ENCODE measurements at places on chromosomes 1 and 21. TPM values are rescaled to one million over a fixed set of nuclear protein-coding genes. Genes with fewer than 3 reads are reported as not detected.

The CD1D gene
- total RNA-seq: 1.3 TPM

The CCDC17 gene
- 1.0 TPM for total RNA-seq

The NTMT2 gene
- total RNA-seq: not detected

The SHE gene
- 12.5 TPM for total RNA-seq

The OR2T29 gene
- total RNA-seq: not detected

The MTR gene
- 29.7 TPM for total RNA-seq

DNA sequence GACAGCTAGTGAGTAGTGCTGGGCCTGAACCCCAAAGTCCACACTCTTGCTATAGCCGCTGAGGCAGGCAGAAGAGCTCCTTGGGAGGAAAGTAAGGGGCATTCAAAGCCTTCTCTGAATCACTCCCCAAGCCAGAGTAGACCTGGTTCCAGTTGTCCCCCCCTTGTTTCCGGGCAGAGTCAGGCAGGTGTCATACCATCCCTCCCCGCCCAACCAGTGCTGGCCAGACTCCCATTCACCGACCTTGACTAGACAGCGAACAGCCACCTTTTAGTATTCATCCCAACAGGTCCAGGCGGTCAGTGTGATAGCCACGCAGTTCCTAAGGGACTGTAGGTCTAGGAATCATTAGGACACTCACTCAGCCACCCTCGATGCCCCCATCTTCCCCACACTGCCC lies 11.8 kb downstream of the CHRNB2 start:
- no peaks in the 10 kb centered on the region for H3K27me3 ChIP-seq
- H3K4me1 ChIP-seq: peaks cover 19% of the 10 kb centered on the region
- H3K27ac ChIP-seq: no peak overlapping the region

GRCh38 chr1:223492044-223492443 lies 98.8 kb downstream of the CCDC185 start:
- DNase-seq: no peak
- H3K36me3 ChIP-seq: no peaks in the 10 kb centered on the region
- no peak overlapping the region for H3K27ac ChIP-seq
- H3K27me3 ChIP-seq: no peaks in the 10 kb centered on the region
- H3K4me3 ChIP-seq: no peak overlapping the region

GRCh38 chr1:96157101-96157500 lies 564.5 kb upstream of the PTBP2 start:
- no peak overlapping the region for H3K4me3 ChIP-seq
- no peaks in the 10 kb centered on the region for H3K36me3 ChIP-seq
- H3K27ac ChIP-seq: no peak overlapping the region
- no peaks in the 10 kb centered on the region for H3K4me1 ChIP-seq

DNA sequence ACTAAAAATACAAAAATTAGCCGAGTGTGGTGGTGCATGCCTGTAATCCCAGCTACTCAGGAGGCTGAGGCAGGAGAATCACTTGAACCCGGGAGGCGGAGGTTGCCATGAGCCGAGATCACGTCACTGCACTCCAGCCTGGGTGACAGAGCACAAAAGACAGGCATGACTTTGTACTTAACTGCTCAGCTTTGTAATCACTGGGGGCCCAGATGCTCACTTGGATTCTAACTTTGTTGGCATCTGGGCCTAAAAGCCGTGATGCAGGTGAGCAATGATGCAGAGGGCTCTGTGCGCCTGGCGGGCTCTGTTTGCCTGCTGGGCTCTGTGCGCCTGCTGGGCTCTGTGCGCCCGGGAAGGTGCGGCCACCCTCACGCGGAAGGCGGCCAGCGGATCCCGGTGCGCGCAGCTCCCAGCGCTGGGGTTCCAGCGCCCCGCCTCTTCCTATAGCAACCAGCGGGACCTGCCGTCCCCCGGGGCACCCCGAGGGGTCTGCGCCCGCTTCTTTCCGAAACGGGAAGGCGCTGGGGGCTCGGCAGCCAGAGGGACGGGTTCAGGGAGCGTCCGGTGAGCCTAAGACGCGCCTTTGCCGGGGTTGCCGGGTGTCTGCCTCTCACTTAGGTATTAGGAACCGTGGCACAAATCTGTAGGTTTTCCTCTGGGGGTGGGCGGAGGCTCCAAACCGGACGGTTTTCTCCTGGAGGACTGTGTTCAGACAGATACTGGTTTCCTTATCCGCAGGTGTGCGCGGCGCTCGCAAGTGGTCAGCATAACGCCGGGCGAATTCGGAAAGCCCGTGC lies 31.7 kb downstream of the PRMT2 start:
- no peak for DNase-seq
- peaks cover 18% of the 10 kb centered on the region for H3K4me1 ChIP-seq
- H3K4me3 ChIP-seq: peak overlapping the region; percentile 47
- peaks cover 36% of the 10 kb centered on the region for H3K27me3 ChIP-seq
- H3K27ac ChIP-seq: no peak overlapping the region

- no peak for DNase-seq
- no peak overlapping the region for H3K27ac ChIP-seq
- no peaks in the 10 kb centered on the region for H3K4me1 ChIP-seq
- no peaks in the 10 kb centered on the region for H3K36me3 ChIP-seq
- H3K27me3 ChIP-seq: no peaks in the 10 kb centered on the region
- H3K4me3 ChIP-seq: no peak overlapping the region
Measured at GRCh38 chr1:35655196-35655595, 13.9 kb upstream of the PSMB2 start.

DNA sequence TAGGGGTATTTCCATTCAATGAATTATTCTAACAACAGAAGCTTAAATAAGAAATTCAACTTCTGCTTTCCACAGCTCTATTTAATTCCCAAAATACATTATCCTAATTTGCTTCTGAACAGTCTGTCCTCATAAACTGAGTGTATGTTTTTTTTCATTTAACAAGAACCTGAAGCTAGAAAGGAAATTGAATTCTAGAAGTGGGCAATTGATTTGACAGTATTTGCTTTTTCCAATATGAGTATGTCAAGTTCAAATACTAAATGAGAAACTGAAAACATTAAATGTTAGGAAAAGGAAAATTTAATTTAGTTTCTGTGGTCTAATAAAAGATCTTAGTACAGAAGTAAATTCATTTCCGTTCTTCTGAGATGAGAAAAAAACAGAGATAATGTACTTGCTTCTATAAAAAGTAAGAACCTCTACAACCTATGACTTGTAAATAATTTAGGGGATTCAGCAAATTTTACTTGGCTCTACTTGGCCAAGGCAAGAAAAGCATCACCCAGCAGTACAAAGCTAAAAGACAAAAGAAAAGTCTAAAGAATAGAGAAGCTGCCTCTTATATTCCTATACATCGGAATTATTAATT lies 31.1 kb downstream of the RAB3GAP2 start:
- no peaks in the 10 kb centered on the region for H3K27me3 ChIP-seq
- no peak for DNase-seq
- no peak overlapping the region for H3K4me3 ChIP-seq
- H3K4me1 ChIP-seq: peaks cover 27% of the 10 kb centered on the region
- no peak overlapping the region for H3K27ac ChIP-seq
- H3K36me3 ChIP-seq: no peaks in the 10 kb centered on the region

GRCh38 chr1:111769517-111770146 lies 13.9 kb downstream of the DDX20 start:
- DNase-seq: no peak
- peaks cover 22% of the 10 kb centered on the region for H3K4me1 ChIP-seq
- H3K36me3 ChIP-seq: peaks cover 22% of the 10 kb centered on the region
- no peaks in the 10 kb centered on the region for H3K27me3 ChIP-seq
- peak overlapping the region; percentile 9 for H3K27ac ChIP-seq

GRCh38 chr1:161681879-161682278 lies 18.9 kb downstream of the FCGR2B start:
- H3K27ac ChIP-seq: no peak overlapping the region
- H3K4me3 ChIP-seq: no peak overlapping the region
- DNase-seq: no peak
- H3K27me3 ChIP-seq: no peaks in the 10 kb centered on the region
- H3K4me1 ChIP-seq: no peaks in the 10 kb centered on the region
- no peaks in the 10 kb centered on the region for H3K36me3 ChIP-seq

DNA sequence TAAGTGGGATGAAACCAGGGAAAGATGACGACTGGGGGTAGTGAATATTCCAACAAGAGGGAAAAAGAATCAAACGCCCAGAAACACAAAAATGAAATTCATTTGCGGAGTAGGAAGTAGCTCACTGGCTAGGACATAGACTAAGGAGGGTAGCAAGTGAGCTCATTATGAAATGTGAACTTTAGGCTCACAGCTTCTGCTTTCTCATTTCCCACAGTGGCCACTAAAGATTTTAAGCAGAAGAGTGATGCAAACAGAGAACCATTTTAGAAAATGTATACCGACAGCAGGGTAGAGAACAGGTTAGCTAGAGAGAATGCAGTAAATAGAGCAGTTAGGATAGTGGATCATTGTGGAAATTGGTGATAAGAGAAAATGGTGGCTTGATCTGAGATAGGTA lies 3.5 kb downstream of the CD48 start:
- H3K4me1 ChIP-seq: no peaks in the 10 kb centered on the region
- no peaks in the 10 kb centered on the region for H3K36me3 ChIP-seq
- no peak overlapping the region for H3K4me3 ChIP-seq
- H3K27me3 ChIP-seq: no peaks in the 10 kb centered on the region
- DNase-seq: no peak

GRCh38 chr1:219813294-219813693 lies 115.1 kb downstream of the SLC30A10 start:
- H3K27ac ChIP-seq: no peak overlapping the region
- no peak for DNase-seq
- H3K27me3 ChIP-seq: no peaks in the 10 kb centered on the region
- H3K36me3 ChIP-seq: no peaks in the 10 kb centered on the region
- H3K4me1 ChIP-seq: peaks cover 15% of the 10 kb centered on the region

Measured in esophagus muscularis mucosa (tissue), 4 donors.